ENCODE measurements at places on chromosomes 3 and 15.
A peak's percentile ranks its signal among the peaks of the same experiment; 100 is the strongest.

GRCh38 chr3:24521420-24522145 lies 26.9 kb upstream of the THRB start:
- DNase-seq, result no peak

GRCh38 chr3:51393564-51393963 lies 2.5 kb downstream of the RBM15B start:
- DNase-seq, result no peak

DNA sequence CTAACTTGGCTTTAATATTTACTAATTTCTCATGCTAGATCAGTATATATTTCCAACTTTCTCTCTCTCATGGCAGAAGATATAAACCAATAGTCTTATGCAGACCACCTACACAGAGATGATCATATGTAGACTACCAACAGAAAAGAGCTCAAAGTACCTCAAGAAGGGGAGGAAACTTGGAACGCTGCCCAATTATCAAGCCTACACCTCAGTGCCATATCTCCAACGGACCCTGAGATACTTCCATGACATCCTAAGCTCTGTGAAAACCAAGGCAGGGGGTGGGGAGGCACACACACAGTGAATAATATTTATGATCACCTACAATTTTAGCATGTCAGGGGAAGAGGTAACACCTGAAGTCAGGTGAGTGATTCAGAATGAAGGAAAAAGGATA lies 100.6 kb downstream of the STAG1 start:
- no peak for DNase-seq

GRCh38 chr3:140715035-140715434 lies 37.2 kb downstream of the TRIM42 start:
- no peak for DNase-seq

- DNase-seq, result no peak
Measured at GRCh38 chr3:12442654-12443501, 41.4 kb upstream of the TSEN2 start.

DNA sequence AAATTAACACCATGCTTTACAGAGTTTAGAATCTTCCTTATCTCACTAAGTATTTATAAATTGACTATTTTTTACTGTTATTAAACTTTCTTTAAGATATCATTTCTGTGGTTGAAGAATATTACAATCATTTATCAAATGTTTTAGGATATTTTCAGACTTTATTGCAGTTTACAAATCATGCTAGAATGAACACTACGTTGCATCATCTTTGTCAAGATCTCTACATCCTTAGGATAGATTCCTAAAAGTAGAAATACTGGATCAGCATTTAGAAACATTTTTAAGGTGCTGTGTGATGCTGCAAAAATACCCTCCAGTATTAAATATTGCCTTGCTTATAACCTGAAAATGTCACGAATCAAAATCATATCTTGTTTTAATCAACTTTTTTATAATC lies 2.5 kb upstream of the PLD1 start:
- no peak for DNase-seq

DNA sequence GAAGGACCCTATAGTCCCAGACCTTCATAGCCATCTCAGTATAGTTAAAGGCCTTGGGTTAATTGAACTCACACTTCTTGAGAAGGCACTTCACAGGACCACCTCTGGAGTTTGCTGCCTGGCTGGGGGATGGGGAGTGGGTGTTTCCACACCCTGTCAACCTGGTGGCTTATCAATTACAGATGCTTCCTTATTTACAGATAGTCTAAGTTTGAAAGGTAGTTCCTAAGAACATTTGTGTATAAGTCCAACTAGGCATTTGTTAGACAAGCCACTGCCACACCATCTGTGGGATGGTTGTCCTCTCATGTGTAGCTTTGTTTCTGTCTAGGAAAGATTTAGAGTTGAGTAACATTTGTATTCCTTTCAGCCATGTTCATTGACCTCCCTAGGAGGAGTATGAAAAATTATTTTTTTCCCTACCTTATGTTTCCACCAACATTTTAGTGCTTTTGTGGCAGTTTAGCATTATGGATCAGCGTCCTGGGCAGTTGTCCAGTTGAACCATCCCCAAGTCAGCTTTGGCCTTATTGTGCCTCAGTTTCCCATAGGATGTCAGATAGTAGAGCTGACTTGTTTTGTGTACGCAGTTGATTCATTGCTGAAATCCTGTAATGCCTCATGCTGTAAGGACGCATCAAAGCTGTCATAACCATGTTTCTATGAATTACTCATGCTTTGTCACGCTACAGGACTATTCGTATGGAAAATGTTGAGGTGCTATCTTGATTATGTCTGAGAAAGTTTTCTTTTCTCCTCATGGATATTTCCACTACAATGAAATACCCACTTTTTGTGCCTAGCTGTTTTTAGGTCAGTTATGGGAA lies 21.2 kb upstream of the SIAH2 start:
- no peak for DNase-seq

GRCh38 chr3:157786211-157786610 lies 283.0 kb upstream of the VEPH1 start:
- no peak for DNase-seq

GRCh38 chr15:79433276-79433990 lies 1.3 kb downstream of the MINAR1 start:
- no peak for DNase-seq

DNA sequence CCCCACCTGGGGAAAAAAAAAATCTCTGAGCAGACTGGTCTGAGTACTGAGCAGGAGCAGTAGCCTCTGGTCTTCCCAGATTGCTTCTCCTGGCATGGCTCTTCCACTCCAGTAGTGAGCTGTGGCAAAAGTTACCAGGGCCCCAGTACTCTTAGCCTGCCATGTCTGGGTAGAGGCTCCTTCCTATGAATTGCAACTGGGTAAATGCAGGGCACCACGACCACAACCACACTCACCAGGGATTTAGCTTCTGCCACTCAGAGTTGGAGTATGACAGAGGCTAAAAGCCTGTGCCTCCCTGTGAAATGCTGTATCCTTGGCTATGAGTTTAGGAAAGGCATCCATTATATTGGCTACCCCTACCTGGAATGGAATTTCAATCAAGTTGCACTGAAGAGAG lies 67.9 kb upstream of the CCDC54 start:
- no peak for DNase-seq

DNA sequence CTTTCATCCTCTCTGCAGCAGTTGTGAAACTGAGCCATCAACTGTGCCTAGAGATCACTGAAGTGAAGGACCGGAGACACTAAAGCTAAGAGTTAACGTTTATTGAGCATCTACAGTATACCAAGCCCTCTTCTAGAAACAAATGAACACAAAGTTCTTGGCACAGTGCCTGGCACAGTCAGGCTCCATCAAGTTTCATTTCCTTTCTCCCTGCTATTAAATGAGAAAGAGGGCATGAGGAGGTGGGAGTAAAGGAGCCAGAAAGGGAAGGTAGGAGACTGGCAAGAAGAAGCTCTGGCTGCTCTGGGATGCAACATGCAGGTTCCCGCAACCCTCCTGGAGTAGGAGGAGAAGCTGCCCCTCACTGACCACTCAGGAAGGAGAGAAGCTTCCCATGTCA lies 30.6 kb downstream of the CYP19A1 start:
- no peak for DNase-seq

GRCh38 chr15:58686286-58686685 lies 63.2 kb downstream of the ADAM10 start:
- DNase-seq, result no peak

DNA sequence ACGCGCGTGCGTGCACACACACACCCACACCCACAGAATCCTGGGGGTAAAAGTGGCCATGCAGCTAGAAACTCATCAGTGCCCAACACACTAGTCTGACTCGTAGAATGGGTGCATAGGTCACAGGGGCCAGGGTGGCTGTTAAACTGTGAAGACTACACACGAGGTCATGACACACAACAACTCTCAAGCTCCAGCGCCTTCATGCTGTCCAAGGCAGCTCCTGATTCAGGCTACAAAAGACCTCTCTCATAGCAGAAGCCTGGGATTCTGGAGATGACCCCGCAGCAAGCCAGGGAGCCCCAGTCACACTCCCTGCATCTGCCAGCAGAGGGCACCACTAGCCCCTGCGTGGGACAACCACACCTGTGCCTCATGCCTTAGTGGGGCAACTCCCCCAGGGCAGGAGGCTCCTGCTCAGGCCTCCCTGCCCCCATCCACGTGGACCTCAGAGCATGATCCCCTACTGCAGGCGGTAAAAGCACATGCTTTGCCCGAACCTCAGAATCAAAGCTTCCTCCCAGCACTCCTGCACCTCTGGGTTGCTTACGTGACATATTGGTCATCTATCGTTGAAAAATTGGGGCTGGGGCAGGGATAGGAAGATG lies 93.1 kb downstream of the LRIG1 start:
- peak; percentile 73 for DNase-seq

- no peak for DNase-seq
Measured at GRCh38 chr3:37619568-37619967, 242.1 kb upstream of the CTDSPL start.

- DNase-seq, result no peak
Measured at GRCh38 chr3:66449411-66449974, 51.3 kb downstream of the LRIG1 start.

GRCh38 chr3:54131026-54131605 lies 8.8 kb downstream of the CACNA2D3 start:
- DNase-seq, result no peak

GRCh38 chr3:100108464-100109079 lies 5.7 kb downstream of the FILIP1L start:
- DNase-seq, result no peak

- no peak for DNase-seq
Measured at GRCh38 chr3:52237657-52238172, 1.2 kb downstream of the TWF2 start.

GRCh38 chr3:23761440-23761896 lies 44.3 kb upstream of the UBE2E1 start:
- no peak for DNase-seq

- DNase-seq, result no peak
Measured at GRCh38 chr3:71890356-71890931, 105.5 kb upstream of the PROK2 start.

GRCh38 chr3:171585039-171585438 lies 124.8 kb upstream of the TNIK start:
- no peak for DNase-seq

- no peak for DNase-seq
Measured at GRCh38 chr3:55676643-55677042, 189.5 kb upstream of the WNT5A start.

- no peak for DNase-seq
Measured at GRCh38 chr3:120280026-120280425, 5.0 kb downstream of the GPR156 start.

DNA sequence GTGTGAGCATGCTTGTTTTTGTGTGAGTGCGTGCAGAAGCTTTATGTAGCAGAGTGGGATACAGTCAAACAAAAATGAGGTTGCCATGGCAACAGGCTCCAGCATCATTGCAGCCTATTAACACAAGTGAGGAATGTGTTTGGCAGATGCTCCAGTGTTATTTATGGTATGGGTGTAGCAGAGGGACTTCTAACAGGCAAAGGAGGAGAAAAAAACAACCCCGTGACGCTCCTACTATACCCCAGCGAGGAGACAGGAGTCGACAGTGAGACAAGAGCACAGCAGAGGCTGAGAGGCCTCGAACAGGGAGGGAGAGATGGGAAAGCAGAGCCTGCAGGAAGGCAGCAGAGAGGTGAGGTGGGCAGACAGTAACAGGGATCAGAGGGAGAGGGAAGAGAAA lies 4.9 kb downstream of the ADCY5 start:
- no peak for DNase-seq

DNA sequence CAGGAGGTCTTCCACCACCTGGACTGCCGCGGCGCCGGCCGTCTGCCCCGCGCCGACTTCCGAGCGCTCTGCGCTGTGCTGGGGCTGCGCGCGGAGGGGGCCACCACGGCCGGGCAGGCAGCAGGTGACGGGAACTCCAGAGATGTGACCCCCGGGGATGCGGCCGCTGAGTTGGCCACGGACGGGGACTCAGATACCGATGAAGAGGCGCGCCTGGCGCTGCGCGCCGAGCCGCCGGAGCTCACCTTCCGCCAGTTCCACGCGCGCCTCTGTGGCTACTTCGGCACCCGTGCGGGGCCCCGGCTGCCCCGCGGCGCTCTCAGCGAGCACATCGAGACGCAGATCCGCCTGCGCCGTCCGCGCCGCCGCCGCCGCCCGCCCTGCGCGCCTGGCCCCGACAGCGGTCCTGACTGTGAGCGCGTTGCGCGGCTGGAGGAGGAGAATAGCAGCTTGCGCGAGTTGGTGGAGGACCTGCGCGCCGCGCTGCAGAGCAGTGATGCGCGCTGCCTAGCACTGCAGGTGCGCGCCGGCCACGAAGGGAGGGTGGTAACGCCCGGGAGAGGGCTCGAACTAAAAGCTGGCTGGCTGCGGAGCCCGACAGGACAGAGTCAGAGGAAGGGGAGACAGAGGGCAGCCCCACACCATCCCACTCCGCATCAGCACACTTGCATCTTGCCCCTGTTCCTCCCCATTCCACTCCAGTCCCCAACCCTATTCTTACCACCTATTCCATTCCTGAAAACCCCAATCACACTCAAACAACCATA lies 885 bp downstream of the EFCC1 start:
- no peak for DNase-seq

DNA sequence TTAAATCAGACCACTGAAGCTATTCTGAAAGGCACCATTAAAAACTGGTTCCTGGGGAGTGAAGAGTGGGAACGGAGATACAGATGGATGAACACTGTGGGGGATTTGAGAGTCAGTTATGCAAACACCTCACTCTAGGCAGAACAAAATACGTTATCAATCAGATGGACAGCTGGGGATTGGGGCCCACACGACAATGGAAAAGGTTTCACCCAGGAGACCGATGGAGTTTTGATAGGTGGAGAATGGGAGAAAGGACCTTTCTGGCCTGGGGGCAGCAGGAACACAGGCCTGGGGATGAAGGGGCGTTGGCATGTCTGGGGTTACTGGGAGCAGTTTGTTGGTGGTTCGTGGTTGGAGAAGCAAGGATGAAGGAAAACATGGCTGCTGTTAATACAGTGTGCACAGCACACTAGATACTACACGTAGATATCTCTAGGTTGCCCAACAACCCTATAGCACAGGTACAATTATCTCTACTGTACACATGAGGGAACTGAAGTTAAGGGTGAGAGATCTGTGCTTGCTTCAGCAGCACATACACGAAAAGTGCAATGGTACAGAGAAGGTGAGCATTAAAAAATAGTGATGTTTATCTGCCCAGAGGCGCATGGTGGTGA lies 16.5 kb downstream of the ST6GAL1 start:
- DNase-seq, result no peak

DNA sequence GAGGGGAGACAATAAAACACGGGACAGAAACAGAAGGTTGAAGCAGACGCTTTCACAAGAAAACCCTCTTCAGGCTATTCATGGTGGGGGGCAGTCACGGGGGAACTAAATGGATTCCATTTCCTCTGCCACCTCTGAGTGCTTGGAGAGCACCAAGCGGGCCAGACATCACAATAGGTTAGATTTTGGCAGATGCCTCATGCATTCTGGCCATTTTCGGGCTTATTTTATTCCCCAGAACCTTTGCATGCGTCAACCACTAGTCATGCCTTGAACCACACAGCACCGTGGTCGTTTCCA lies 82.2 kb downstream of the RORA start:
- DNase-seq, result no peak

DNA sequence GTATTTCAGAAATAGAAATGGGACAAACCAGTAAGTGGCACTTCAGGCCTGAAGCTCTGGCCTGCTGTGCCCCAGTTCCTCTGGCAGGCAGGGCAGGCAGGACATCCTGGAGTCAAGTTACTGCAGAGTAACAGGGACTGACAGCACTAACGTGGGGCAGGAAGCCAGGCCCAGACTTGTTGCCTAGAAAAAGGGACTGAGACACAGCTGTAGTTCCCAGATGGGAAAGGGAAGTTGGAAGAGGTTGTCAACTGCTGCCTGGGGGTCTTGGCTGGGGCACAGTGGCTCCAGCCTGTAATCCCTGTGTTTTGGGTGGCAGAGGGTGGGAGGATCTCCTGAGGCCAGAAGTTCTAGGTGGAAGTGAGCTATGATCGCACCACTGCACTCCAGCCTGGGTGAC lies 171.9 kb downstream of the FMN1 start:
- no peak for DNase-seq

GRCh38 chr3:190629088-190629487 lies 115.2 kb downstream of the IL1RAP start:
- no peak for DNase-seq
